ENCODE measurements at places on chromosomes 7 and 10. TPM values are rescaled to one million over a fixed set of nuclear protein-coding genes. Genes with fewer than 3 reads are reported as not detected.

The ZFAND4 gene
- 8.4 TPM for total RNA-seq

The RPS24 gene
- total RNA-seq, result 2,395 TPM

The LLCFC1 gene
- total RNA-seq, result not detected

The EN2 gene
- total RNA-seq, result not detected

The SPDYE5 gene
- not detected for total RNA-seq

The FGL2 gene
- 3.1 TPM for total RNA-seq

The SEMA3C gene
- 195 TPM for total RNA-seq

The SVIL gene
- 57.5 TPM for total RNA-seq

The FAM24B gene
- total RNA-seq, result 4.4 TPM

The MARVELD1 gene
- total RNA-seq, result 15.5 TPM

The DENND2A gene
- 0.96 TPM for total RNA-seq

The CHAT gene
- total RNA-seq, result not detected

The ARMS2 gene
- not detected for total RNA-seq

The ATP5MK gene
- 254 TPM for total RNA-seq

The PDZD7 gene
- total RNA-seq, result 3.1 TPM

The NME8 gene
- not detected for total RNA-seq

The LIPN gene
- total RNA-seq, result not detected

The MARCHF5 gene
- total RNA-seq, result 17.2 TPM

The PLXDC2 gene
- total RNA-seq, result 1.2 TPM

The LIPK gene
- not detected for total RNA-seq

The NUTM2B gene
- total RNA-seq, result 0.28 TPM

The STRIP2 gene
- total RNA-seq, result 5.2 TPM

The SGCE gene
- 166 TPM for total RNA-seq

The GPR85 gene
- 0.56 TPM for total RNA-seq

The HSPA14 gene
- 17.3 TPM for total RNA-seq

The ASB15 gene
- total RNA-seq, result not detected

The SEPTIN14 gene
- total RNA-seq, result not detected

The GPR26 gene
- not detected for total RNA-seq

The PBLD gene
- total RNA-seq, result 7.3 TPM

The KCTD7 gene
- 5.0 TPM for total RNA-seq

The CYP3A7 gene
- not detected for total RNA-seq

The KCNMA1 gene
- total RNA-seq, result 20.7 TPM

The MYPN gene
- total RNA-seq, result 1.1 TPM

The PGAM2 gene
- total RNA-seq, result 0.56 TPM

The TMEM236 gene
- under 0.01 TPM for total RNA-seq

The AKR1C8 gene
- not detected for total RNA-seq

The SEMA4G gene
- total RNA-seq, result 0.38 TPM

The TRPV6 gene
- not detected for total RNA-seq

The SPDYE1 gene
- total RNA-seq, result not detected

The AVL9 gene
- 58.6 TPM for total RNA-seq

The ARMC10 gene
- 65.7 TPM for total RNA-seq

The CRCP gene
- 20.5 TPM for total RNA-seq

The ZNF212 gene
- 3.9 TPM for total RNA-seq

The CYP3A4 gene
- not detected for total RNA-seq

The TMEM72 gene
- not detected for total RNA-seq

The TAC1 gene
- total RNA-seq, result not detected

The ABCB4 gene
- 0.28 TPM for total RNA-seq

The NUTM2E gene
- under 0.01 TPM for total RNA-seq

All from regular cardiac myocyte (primary cell).